ENCODE measurements at places on chromosomes 12 and 14.

DNA sequence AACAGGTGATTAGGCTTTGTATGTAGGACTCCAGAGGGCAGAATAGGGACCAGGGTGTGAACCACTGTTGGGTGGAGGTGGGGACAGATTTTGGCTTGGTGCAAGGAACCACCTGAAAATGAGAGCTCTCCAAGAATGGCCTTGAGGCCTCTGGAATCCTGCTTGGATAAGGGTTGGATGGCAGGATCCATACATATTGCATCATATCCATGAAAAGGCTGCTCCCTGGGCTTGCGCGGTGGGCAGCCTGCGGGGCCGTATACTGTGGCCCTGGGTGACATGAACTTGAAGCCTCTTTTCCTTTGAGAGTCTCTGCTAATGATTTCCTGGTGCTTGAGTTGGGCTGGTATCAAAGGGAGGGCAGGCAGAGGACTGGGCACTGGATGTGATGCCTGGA, 1.3 kb upstream of the SLC10A1 start:
- DNase-seq: no peak

DNA sequence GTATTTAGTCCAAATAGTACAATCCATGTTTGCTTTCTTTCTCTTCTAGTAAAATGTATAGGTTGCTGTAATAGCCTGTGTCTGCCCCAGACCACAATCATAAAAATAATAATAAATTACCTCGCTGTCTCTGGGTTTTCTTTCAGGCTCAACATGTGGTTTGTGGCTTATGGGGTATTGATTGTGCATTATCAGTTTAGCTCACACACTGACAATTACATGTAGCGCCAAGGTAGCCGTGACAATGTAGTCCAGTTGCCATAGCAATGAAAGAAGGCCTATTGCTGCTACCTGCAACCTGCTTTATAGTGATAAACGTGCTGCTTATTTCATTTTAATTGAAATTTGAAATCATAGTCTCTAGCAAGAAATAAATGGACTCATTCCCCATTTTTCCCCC, 1009.8 kb downstream of the NRXN3 start:
- DNase-seq: no peak

DNA sequence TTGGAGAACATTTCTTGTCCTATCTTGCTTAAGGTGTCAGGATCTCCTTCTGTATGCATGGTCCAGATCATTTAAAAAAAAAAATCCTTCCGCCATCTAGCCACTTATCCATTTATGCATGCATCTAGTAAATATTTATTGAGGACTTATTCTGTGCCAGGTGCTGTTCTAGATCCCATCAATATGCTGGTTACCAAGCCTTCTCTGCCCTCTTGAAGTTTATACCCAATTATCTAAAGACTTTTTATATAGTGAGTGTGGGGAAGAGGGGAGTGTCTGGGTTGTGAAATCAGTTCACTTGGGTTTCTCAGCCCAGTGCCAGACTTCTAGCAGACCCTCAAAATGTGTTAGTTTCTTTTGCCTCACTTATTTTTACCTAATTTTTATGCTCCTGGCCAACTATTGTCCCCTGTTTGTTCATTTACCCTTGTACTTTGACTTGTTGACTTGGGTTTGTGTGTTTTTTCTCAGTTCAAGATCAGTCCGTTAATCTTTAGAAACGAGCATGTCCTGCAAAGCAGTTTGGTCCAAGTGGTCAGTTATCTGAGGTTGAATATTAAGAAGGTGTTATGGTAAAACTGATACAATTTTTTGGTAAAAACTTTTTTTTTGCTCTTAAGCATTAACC, 488.9 kb downstream of the PCNX1 start:
- no peak for DNase-seq

GRCh38 chr12:41274643-41275042, 86.5 kb downstream of the PDZRN4 start:
- no peak for DNase-seq

GRCh38 chr14:79567306-79567705, 644.0 kb downstream of the DIO2 start:
- no peak for DNase-seq

- no peak for DNase-seq
Measured at GRCh38 chr12:31002999-31003398, 70.7 kb upstream of the DDX11 start.

GRCh38 chr12:22287776-22288621, 46.5 kb downstream of the ST8SIA1 start:
- DNase-seq: no peak

DNA sequence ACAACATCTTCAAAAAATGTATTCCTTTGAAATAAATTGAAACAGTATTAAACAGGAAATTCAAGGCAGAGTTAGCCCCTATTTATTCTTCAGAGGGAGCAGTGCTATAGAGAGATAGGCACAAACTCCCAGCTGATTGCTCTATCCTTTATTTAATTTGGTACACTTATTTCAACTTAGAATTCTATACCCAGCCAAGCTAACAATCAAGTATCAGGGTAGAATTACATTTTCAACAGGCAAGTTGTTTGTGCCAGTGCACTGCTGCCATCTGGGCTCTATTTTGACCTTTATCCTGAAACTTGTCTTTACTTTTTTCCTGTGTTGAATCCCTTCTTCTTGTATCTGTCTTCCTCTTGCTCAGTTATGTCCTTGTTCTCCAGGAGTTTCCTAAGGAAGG, 159.2 kb downstream of the STXBP6 start:
- DNase-seq: no peak

DNA sequence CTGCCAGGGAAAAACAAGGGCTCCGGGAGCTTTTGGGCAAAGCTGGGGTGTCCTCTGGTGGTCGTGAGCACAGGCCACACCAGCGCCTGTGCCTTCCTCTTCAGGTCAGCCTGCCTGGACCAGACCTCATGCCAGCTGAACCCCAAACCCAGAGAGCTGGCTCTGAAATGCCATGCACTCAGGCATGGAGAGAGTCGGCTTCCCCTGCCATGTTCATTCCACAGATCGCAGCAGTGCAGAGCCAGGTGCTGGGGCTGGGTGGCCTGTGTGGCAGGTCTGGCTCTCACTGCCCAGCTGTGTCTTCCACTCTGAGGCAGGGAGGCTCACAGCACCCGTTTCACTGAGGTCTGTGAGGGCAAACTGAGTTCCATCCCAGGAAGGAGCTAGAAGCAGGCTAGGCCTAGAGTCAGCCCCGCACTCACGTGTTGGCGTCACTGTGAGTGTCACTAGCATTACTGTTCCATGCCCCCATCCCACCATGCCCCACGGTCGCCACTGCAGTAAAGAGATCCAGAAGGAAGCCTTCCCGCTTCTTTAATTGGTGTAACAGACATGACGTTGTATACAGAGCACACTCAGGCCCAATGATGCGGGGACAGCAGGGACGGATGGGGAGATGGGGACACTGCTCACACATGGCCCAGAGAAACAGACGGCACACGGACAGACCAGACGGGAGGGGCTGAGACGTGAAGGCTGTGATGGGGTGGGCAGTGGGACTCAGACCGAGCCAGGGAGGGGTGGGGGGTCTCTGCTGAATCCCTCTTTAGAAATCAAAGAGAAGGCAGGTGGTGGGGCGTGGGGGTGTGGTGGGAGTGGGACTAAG, 2.7 kb downstream of the ARL6IP4 start:
- DNase-seq: no peak

- DNase-seq: no peak
Measured at GRCh38 chr14:55277972-55278740, 6.9 kb downstream of the FBXO34 start.
